ENCODE measurements at places on chromosomes 4 and X.
A peak's percentile ranks its signal among the peaks of the same experiment; 100 is the strongest.

- no peak for DNase-seq
Observed at GRCh38 chr4:3407930-3408792, 33.6 kb upstream of the HGFAC start.

DNA sequence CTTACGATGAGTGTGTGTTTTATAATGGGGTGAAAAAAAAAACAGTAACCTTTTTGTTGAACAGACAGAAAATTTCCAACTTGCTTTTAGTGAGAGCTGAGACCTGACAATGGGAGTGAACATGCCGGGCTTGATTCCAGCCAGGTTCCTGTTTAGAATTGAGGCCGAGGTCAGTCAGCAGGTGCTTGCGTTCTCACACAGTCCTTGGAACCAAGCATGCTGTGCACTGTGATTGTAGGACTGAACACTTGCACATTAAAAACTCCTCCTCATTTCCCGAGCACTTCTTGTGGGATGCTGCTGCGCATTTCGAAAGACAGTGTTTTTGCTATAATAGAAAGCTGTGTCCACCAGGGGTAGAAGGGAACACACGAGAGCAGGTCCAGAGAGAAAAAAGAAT, 51.8 kb downstream of the TMEM131L start:
- DNase-seq: no peak

DNA sequence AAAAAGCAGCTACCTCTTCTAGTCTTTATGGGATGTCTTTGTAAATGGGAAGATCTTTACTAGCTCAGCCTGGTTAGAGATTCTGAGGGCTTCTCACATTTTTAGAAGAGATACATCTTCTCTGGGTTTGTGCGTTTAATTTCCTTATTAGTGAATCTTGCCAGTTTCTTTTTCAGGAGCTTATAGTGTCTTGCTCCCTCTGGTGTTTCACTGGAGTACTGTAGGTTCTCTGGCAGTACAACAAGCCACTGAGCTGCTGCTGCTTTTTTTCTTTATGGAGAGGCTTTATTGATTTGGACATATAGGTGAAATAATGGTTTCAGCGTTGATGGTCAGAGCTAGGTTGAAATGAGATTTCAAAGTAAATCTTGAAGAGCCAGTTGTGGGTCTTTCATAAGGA, 82.9 kb downstream of the LAS1L start:
- DNase-seq: peak; percentile 22

GRCh38 chrX:113473418-113473817, 632.8 kb upstream of the AMOT start:
- DNase-seq: peak; percentile 29

GRCh38 chr4:127775843-127776242, 6.3 kb upstream of the HSPA4L start:
- no peak for DNase-seq

GRCh38 chr4:39346856-39347519, 19.2 kb downstream of the RFC1 start:
- DNase-seq: no peak

DNA sequence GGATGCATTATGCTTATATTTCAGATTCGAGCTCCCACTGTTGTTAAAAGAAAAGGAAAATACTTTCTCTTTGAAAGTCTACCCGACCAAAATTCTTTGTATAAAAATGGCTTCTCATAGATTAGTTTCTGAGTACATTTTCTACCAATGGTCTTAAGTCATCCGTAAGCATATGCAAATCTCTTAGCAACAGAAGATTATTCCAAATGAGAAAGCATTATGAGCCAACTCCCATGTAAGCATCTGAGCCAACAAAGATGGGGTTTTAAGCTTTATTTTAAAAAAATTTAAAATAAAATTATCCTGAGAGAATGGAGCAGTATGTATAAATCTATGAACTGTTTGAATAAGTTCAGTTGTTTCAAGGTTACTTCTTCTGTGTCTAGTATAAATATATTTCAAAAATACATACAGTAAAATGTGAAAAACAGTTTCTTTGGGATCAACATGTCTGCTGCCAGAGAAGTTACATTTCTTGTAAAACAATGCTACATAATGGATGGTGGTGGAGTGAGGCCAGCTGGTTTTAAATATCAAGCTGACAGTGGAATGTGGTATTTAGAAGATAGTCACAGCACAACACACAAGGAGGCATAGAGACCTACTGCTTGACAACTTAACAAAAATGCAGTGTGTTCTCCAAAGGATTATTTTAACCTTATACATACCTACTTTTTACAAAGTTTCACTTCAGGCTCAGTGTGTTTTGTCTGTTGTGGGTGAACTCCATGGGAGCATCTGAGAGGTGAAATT, 199.5 kb upstream of the DIPK2B start:
- DNase-seq: peak; percentile 7

- DNase-seq: peak; percentile 83
Observed at GRCh38 chrX:131763674-131764073, 219.8 kb downstream of the OR13H1 start.

DNA sequence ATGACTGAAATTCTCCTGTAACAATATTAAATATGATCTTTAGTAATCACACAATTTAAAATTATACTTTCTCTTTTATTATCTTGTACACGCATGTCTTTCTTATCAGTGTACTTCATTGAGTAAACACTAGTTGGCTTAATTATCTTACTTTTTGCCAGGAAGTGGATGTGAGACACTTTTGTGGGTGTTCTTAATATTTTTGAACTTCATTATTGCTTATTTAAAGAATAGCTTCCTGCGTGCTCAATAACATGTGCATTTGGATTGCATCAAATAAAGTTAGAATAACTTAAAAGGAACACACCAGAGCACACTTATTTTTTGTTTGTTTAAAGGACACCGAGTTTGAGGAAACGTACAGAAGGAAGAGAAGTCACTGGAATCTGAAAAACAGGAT, 128.5 kb upstream of the VEGFC start:
- no peak for DNase-seq

GRCh38 chr4:2786794-2787229, 6.1 kb upstream of the SH3BP2 start:
- no peak for DNase-seq

- peak; percentile 44 for DNase-seq
Observed at GRCh38 chrX:122582280-122582974, 601.7 kb upstream of the GRIA3 start.

GRCh38 chr4:82780170-82780751, 18.3 kb downstream of the SCD5 start:
- DNase-seq: no peak

DNA sequence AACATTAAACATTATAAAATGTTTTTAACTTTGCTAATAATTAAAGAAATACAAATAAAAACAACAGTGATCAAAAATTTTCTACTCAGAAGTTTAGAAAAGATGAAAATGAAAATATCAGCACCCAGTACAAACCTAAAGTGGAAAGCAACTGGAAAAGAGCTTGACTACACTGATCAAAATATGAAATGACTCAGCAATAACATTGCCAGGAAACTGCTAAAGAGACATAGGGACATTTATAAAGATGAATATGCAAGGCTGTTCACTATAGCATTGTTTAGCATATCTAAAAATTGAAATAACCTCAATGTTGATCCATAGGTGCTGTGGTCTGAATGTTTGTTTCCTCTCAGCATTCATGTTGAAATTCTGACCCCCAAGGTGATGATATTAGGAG, 88.5 kb upstream of the NOCT start:
- peak; percentile 26 for DNase-seq

- peak; percentile 34 for DNase-seq
Observed at GRCh38 chrX:3345281-3346191, 916 bp downstream of the MXRA5 start.

DNA sequence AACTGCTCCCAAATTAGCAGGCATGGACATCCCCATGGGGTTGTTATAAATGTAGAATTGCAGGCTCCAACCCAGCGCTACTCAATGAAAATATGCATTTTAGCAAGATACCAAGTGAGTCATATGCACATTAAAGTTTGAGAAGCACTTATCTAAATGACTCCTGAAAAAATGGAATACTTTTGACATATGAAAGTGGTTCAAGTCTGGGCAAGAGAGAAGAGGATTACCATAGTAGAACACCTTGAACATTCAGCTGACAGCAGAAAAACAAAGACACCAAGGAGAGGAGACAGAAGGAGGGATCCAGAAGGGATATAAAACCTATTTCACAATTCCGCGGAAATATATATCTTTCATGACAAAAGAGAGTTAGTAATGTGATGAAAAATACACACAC, 63.2 kb upstream of the CT83 start:
- DNase-seq: no peak

DNA sequence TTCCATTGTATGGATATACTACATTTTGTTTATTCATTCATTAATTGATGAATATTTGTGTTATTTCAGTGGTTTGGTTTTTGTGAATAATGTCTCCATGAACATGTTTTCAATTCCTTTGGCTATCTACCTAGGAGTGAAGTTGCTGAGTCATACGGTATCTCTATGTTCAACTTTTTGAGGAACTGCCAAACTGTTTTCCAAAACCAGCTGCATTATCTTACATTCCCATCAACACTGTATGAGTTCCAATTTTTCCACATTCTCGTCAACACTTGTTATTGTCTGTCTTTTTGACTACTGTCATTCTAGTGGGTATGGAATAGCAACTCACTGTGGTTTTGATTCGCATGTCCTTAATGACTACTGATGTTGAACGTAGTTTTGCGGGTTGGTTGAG, 388.6 kb upstream of the MAGEB2 start:
- peak; percentile 4 for DNase-seq

DNA sequence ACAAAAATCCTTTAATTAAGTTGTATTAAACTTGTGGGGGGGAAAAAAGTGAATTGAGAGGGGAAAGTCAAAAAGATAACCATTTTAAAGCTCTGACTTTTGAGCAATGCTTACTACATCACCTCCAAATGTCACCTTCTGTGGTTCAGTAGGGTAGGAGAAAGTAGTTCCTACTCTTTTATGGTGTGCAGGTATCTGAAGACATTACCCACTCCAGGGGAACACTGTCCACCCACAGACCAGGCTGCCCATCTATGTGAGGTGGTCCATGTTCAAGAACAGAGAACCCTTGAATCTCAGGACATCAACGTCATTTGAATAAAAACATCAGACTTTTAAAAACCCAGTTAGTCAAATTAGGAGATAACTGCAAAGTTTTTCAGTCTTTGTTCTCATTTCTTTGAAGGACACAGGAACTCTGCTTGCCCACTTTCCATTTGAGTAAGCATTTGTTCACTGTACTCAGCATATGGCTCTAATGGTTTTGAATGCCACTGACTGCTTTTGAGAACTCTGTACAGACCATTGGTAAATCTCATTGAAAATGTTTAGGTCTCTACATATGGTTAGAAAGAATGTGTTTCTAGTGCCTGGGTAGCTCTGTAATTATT, 18.4 kb downstream of the NMU start:
- no peak for DNase-seq

- peak; percentile 58 for DNase-seq
Observed at GRCh38 chr4:130359542-130359941, 1263.6 kb downstream of the C4orf33 start.

DNA sequence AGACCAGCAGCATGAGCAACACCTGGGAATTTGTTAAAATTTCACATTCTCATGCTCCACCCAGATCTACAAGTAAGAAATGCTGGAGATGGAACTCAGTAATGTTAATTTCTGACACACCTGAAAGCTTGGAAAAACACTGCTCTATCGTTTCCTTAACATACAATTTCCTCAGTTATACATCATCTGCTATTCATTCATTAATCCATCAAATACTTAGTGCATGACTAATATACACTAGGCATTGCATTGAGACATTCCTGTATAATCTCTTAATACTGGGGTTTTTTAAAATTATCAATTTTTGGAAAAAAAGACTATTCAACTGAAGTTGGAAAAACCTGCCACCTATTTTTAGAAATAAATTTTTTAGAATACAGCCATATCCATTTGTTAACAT, 106.1 kb downstream of the CHM start:
- no peak for DNase-seq

- DNase-seq: no peak
Observed at GRCh38 chr4:102527695-102528283, 26.6 kb downstream of the NFKB1 start.

- DNase-seq: no peak
Observed at GRCh38 chr4:15213302-15213970, 211.2 kb downstream of the CPEB2 start.

DNA sequence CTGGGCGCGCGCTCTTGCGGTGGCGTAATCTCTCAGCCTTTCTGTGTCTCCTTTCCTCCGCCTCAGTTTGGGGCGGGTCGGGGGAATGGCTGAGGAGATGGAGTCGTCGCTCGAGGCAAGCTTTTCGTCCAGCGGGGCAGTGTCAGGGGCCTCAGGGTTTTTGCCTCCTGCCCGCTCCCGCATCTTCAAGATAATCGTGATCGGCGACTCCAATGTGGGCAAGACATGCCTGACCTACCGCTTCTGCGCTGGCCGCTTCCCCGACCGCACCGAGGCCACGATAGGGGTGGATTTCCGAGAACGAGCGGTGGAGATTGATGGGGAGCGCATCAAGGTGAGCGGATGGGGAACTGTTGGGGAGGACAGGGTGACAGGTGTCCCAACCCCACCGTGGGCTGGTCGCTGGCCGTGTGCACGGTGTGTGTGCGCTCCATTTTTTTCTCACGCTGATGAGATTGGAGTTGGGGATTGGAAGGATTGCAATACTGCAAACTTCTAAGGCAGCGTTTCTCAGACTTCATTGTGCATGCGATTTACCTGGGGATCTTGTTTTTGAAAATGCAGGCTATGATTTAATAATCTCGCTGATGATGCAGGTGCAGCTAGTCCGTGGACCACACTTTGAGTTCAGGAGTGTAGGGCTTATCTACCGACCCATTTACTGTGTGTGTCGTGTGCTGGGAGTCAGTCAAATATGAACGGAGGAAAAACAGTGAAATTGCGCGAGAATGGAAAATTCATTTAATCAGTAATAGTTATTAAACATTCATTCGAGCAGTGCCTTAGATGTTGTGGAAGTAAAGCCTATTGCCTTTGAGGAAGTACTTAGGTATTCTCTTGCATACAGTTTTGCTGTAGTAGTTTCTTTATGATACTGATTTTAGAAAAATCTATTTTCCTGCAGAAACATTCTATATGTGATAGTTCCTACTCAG, at the start of gene RAB33B:
Gene RAB33B (plus strand): TSS at position 11 of the 935 bp plus-strand sequence. CDS start 75 bp downstream, at position 86.
- DNase-seq: peak; percentile 10

DNA sequence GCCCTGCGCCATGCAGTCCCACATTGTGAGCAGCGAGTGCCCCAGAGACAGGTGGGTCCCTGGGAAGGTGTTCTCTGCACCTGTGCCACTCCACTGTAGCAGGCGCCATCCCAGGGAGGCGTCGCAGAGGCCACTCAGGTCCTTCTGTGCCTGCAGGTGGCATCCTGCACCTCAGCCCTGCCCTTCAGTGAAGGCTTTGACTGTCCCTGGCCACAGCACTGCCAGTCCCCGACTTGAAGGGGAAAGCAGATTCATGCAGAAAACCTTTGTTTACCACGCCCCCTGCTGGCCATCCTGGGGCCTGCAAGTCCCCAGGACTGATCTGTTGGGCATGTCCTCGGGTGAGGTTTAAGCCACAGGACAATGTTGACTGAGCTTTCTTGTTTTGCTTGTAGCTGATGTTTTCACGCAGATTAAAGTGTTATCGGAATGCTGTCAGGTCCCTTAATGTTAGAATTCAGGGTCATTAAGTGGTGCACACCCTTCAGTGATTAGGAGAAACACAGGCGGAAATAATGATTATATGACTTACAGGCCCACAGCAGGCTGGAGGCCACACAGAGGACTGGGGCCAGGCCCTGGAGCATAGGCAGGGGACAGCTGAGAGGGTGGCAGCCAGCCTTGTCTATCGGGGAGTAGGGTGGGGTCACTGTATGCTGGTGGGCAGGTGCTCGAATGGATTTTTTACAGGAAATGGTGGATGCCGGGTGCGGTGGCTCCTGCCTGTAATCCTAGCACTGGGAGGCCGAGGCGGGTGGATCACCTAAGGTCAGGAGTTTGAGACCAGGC, 5.0 kb downstream of the TACC3 start:
- peak; percentile 80 for DNase-seq

Data from fibroblast of mammary gland (primary cell).